Vein endothelial cell (primary cell): ENCODE measurements at places on chromosomes 5 and 9. TPM values are rescaled to one million over a fixed set of nuclear protein-coding genes. Genes with fewer than 3 reads are reported as not detected.

RBM22 gene
- total RNA-seq, result 38.2 and 46.9 TPM in 2 replicates

MCIDAS gene
- total RNA-seq, result not detected in 2 replicates

SPATA6L gene
- total RNA-seq, result 2.6 and 3.1 TPM in 2 replicates

ZNG1F gene
- 6.5 and 12.1 TPM in 2 replicates for total RNA-seq

WDR36 gene
- 60.8 and 64.8 TPM in 2 replicates for total RNA-seq

CDC20B gene
- under 0.01 and 0.19 TPM in 2 replicates for total RNA-seq

HRH2 gene
- total RNA-seq, result under 0.01 TPM in 1 of 2 replicates, not detected in the other

PCDHB2 gene
- 1.6 and 2.0 TPM in 2 replicates for total RNA-seq

MOB3B gene
- 0.48 and 0.65 TPM in 2 replicates for total RNA-seq

RFK gene
- 43.4 and 51.9 TPM in 2 replicates for total RNA-seq

PCDH12 gene
- 32.7 and 55.6 TPM in 2 replicates for total RNA-seq

MELK gene
- 12.1 and 31.1 TPM in 2 replicates for total RNA-seq

LECT2 gene
- total RNA-seq, result not detected in 2 replicates

SLC6A7 gene
- not detected in 2 replicates for total RNA-seq

ASPN gene
- not detected in 2 replicates for total RNA-seq

WNK2 gene
- not detected in 2 replicates for total RNA-seq

PCDHGA9 gene
- total RNA-seq, result 5.6 and 6.1 TPM in 2 replicates

MEF2C gene
- total RNA-seq, result 57.5 and 88.1 TPM in 2 replicates

SLC45A2 gene
- 0.10 TPM in 1 of 2 replicates, not detected in the other for total RNA-seq

CCDC183 gene
- total RNA-seq, result 0.19 and 0.65 TPM in 2 replicates

SLC6A18 gene
- not detected in 2 replicates for total RNA-seq

PTBP3 gene
- 62.7 and 79.8 TPM in 2 replicates for total RNA-seq

GPR150 gene
- total RNA-seq, result 0.29 and 0.33 TPM in 2 replicates

ARSI gene
- under 0.01 and 0.19 TPM in 2 replicates for total RNA-seq

MLANA gene
- total RNA-seq, result 0.19 TPM in 1 of 2 replicates, not detected in the other

ARHGEF37 gene
- 11.0 and 16.7 TPM in 2 replicates for total RNA-seq

FBLL1 gene
- total RNA-seq, result 0.57 and 0.65 TPM in 2 replicates

IL3 gene
- total RNA-seq, result not detected in 2 replicates

GFI1B gene
- not detected in 2 replicates for total RNA-seq

JAK2 gene
- 8.5 and 9.4 TPM in 2 replicates for total RNA-seq

PCDHA4 gene
- 0.10 and 0.33 TPM in 2 replicates for total RNA-seq

FIBCD1 gene
- 0.29 TPM in 1 of 2 replicates, not detected in the other for total RNA-seq

LCN1 gene
- not detected in 2 replicates for total RNA-seq

STKLD1 gene
- 0.33 and 1.6 TPM in 2 replicates for total RNA-seq

PFDN1 gene
- 137 and 155 TPM in 2 replicates for total RNA-seq

CMBL gene
- total RNA-seq, result 4.6 and 6.2 TPM in 2 replicates

TRIO gene
- 229 and 270 TPM in 2 replicates for total RNA-seq

PDE8B gene
- total RNA-seq, result 0.10 TPM in 1 of 2 replicates, not detected in the other

ACTBL2 gene
- total RNA-seq, result under 0.01 TPM in 1 of 2 replicates, not detected in the other

OCLN gene
- total RNA-seq, result 7.7 and 11.8 TPM in 2 replicates

STC2 gene
- total RNA-seq, result 18.1 and 37.9 TPM in 2 replicates

AHRR gene
- 6.2 and 11.8 TPM in 2 replicates for total RNA-seq

DMRT2 gene
- total RNA-seq, result not detected in 2 replicates

RLN1 gene
- total RNA-seq, result not detected in 2 replicates

SLC6A19 gene
- total RNA-seq, result not detected in 2 replicates

LCN12 gene
- 0.29 TPM in 1 of 2 replicates, not detected in the other for total RNA-seq

ARAP3 gene
- 45.8 and 84.3 TPM in 2 replicates for total RNA-seq

CCL21 gene
- total RNA-seq, result not detected in 2 replicates

SPATA31D4 gene
- not detected in 2 replicates for total RNA-seq

PRSS3 gene
- 7.8 and 14.1 TPM in 2 replicates for total RNA-seq

TAS2R1 gene
- total RNA-seq, result not detected in 2 replicates

AFAP1L1 gene
- total RNA-seq, result 98.3 and 130 TPM in 2 replicates

PAPPA gene
- total RNA-seq, result 0.33 and 0.38 TPM in 2 replicates

PROB1 gene
- 4.6 and 7.2 TPM in 2 replicates for total RNA-seq

CAMSAP1 gene
- total RNA-seq, result 31.2 and 39.5 TPM in 2 replicates

FOXE1 gene
- not detected in 2 replicates for total RNA-seq

TAF11L5 gene
- total RNA-seq, result not detected in 2 replicates

CKMT2 gene
- not detected in 2 replicates for total RNA-seq

DEPDC1B gene
- total RNA-seq, result 7.2 and 9.0 TPM in 2 replicates
